ENCODE measurements at places on chromosomes 6 and 20. TPM values are rescaled to one million over a fixed set of nuclear protein-coding genes. Genes with fewer than 3 reads are reported as not detected.

STX16 gene
- 31.4 TPM for total RNA-seq

UNC93A gene
- not detected for total RNA-seq

ADGB gene
- under 0.01 TPM for total RNA-seq

CGAS gene
- total RNA-seq = 1.2 TPM

EDN1 gene
- total RNA-seq = 4.9 TPM

HSPA1L gene
- 5.7 TPM for total RNA-seq

SLC35F1 gene
- 97.0 TPM for total RNA-seq

PRDM13 gene
- total RNA-seq = not detected

GINM1 gene
- 31.0 TPM for total RNA-seq

SYCP2L gene
- total RNA-seq = 5.7 TPM

RSPH4A gene
- 1.6 TPM for total RNA-seq

PABPC1L gene
- 2.4 TPM for total RNA-seq

AGER gene
- 0.82 TPM for total RNA-seq

DNA sequence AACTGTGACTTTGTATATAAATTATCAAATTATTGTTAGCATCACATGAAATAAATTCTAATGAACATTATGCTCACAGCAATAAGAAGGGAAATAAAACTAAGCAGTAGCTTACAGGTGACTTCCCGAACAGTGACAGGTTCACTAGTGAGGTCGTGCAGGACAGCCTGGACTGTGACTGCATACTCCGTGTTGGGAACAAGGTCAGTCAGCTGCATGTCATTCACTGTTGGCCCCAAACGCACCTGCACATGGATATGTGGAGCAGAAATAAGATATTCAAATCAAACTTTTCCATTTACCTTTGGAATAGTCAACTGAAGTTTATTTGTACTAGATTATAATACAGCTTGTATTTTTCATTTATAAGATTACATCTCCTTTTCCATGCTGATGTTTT is 60.6 kb downstream of the COL12A1 start:
- no peak for DNase-seq

DNA sequence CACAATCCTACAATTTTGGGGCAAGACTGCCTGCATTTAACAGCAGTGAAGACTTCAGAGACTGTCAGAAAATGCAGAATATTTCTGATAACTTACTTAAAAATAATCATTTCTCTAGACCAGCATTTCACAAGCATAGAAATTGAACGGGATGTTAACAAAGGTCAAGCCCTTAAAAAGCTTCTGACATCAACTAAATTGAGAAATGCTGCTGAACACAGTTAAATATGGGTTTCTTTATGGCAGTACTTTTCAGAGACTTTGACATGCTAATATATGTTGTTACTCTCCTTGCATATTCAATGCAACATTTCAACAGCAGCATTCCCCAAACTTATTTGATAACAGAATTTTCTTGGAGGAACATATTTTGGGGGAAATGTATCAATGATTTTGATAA is 84.5 kb downstream of the KIF13A start:
- no peak for DNase-seq

- no peak for DNase-seq
These were observed 150.0 kb downstream of the UBE3D start for GRCh38 chr6:82915666-82916065.

- peak; percentile 67 for DNase-seq
These were observed 23.6 kb downstream of the BCL2L1 start for GRCh38 chr20:31698803-31699718.

DNA sequence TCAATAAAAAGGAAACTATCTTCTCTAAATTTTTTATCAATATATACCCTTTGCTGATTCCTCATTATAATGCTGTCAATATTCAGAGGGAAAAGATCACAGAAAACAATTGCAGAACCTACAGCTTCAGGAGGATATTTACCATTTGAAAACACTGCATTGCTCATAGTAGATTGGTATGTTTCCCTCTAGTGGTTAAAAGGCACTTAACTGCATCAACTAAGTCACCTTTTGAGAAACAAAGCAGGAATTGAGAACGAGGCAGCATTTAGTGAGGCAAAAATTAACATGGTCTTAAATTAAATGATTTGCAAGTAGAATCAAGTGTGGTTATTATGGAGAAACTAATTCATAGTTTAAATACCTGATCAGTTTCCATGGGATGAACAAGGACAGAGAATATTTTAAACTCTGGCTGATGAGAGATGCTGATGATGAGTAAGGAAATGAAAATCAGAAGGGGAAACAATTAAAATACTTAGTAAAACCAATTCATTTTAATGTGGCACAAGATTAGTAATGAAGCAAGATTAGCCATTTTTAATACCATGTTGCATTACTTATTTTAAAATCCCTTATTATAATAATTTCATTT is 642.1 kb downstream of the EPHA7 start:
- DNase-seq = peak; percentile 7

DNA sequence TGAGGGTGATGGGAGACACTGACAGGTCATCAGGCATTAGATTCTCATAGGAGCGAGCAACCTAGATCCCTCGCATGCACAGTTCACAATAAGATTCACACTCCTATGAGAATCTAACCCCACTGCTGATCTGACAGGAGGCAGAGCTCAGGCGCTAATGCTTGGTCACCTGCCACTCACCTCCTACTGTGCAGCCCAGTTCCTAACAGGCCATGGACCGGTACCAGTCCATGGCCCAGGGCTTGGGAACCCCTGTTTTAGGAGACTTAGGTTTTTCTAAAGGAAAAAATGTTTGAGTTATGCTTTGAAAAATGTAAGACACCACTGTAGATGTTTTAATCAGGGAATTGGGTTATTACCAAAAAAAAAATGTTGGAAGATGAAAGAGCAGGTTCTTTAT is 6.7 kb downstream of the HLA-E start:
- no peak for DNase-seq

DNA sequence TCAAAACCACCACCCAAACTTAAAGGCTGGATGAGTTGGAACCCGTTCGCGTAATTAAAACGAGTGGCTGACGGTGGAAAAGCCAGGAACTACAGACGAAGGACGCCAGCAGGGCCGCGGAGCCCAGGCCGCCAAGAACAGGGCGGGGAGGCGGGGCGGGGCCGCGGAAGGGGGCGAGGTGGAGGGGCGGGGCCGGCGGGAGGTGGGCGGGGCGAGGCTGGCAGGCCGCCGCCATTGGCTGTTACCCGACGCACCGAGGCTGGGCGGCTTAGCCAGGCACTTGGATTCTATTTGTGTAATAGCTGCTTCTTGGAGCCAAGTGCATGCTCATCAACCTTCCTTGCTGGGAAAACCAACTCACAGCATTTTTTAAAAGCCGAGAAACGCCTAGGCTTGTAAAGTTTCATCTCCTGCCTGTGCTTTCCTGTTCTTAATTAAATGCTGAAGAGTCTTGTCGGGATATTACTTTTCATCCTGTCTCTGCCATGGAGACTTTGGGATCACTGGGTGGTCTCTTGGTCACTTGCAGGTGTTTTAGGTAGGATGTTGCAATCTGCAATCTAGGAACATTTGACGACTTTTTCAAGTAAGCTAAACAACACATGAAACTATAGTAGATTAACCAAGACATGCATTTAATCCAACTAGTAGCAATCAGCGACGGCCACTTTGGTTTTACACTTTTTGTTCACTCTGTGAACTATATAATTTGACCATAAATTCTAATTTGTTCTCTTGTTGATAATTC is 245.0 kb downstream of the ARID1B start:
- DNase-seq = peak; percentile 92

DNA sequence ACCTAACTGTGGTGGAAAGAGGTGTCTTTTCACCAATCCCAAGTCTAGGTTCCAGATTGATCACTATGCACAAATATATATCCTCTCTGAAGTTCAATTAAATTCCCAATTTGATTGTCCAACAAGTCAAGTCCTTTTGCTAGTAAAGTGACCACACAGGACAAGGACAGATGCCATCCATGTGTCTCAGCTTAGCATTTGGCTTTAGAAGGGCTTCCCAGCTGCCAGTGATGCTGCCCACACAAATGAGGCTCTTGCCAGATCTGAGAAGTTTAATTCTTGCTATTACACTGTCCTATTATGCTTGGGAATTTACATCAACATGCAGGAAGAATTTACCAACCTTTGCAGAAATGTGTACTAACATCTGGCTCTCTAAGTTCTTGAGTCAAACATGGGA is 108.5 kb downstream of the COL9A1 start:
- DNase-seq = no peak

DNA sequence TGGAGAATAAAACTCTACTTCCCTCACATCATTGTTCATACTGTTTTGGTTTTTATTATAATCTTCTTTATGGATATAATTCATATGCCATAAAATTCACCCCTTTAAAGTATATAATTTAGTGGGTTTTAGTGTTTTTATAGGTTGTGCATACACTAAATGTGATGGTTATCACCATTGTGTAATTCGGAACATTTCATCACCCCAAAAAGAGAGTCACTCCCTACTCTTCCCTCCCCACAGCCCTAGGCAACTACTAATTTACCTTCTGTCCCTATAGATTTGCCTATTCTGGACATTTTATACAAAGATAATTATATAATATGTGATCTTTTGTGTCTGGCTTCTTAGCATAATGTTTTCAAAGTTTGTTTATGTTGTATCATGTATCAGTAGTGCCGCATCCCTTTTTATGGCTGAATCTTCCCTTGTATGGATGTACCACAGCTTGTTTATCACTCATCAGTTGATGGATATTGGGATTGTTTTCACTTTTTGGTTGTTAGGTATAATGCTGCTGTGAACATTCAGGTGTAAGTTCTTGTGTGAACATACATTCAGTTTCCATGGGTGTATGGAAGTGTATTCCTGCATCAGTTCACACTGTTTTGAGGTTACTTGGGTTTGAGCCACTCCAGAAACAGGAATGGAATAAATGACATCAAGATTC is 4.2 kb downstream of the TM9SF4 start:
- no peak for DNase-seq

DNA sequence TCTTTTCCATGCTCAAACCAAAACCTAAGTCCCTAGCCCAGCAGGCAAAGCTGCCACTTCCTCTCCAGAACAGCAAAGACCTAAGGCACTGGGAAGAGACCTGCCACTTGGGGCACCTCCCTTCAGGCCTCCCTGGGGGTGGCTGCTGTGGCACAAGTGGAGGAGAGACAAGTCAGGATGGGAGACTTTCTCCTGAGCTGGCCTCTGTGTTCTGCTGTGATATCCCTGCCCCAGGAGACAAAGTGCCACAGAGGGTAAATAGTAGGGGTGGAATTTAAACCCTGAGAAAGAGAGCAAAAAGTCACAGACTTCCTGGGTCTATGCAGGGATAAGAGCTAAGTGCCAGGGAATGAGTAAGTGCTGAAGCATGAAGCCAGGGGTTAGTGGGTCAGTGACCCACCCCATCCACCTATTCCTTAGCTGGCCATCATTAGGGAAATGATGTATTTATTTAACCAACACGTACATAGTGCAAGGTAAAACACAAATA is 84.2 kb downstream of the MRPL14 start:
- DNase-seq = no peak

- DNase-seq = no peak
These were observed 76.3 kb upstream of the SIRPA start for GRCh38 chr20:1818895-1819294.

- DNase-seq = no peak
These were observed 507.9 kb upstream of the SOX4 start for GRCh38 chr6:21085643-21086042.

- no peak for DNase-seq
These were observed 57.1 kb upstream of the NNAT start for GRCh38 chr20:37463726-37464494.

GRCh38 chr20:891058-891705 is 25.0 kb downstream of the ANGPT4 start:
- DNase-seq = no peak

DNA sequence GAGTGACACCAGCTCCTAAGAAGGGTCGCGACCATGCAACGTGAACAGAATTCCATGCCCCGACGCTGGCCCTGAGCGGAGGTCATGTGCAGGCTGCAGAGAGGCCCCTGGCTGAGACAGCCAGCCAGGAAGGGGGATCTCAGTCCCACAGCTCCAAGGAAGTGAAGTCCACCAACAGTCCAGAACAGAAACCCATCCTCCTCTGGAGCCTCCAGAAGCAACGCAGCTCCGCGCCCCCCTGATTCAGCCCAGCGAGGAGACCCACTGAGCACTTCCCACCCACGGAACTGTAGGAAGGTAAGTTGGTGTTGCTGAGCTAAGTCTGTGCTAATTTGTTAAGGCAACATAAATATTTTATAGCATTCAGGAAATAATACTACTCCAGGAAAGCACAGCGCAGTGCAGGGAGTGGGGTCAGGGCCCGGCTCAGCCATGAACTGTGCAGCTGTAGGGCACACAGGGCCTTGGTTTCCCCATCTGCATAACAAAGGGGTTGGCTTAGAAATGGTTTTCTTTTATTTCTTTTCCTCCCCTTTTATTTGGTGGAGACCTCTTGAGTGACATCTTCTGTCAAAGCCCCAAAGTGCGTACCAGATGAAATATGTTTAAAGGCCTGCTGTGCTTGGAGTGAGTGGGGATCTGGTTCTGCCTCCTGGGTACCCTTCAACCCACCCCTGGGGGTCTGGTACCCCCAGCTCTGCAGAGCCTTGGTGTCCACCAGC is 241.1 kb upstream of the PMEPA1 start:
- no peak for DNase-seq

DNA sequence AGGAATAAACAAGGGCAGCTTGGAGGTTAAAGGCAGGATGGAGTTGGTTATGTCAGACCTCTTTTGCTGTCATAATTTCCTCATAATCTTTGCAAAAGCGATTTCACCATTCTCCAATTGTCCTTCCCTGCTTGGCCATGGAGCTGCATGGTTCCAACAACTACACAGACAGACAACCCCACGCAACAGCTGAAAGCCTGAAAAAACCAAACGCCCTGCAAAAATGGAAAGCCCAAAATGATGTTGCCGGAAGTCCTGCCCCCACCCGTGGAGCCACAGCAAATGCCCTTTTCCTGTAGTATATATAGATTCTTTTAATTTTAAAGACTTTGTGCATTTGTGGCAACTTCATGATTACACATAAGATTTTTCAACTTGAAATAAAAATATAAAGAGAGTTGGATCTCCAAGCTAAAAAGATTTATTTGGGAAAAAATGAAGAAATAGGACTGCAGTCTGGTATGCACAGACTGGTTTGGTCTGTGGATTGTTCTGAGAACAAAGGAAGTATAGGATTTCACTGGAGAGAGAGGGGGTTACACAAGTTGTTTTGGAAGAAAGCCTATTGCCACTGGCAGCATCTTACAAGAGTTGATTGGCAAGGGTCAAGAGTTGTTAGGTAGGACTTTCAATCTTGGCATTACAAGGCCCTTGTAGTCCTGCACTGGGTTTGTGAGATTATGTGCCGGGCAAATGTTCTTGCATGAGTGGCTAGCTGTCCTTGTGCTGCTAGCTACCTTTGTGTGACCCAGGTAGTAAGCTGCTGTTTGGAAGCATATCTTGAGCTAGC is 190.0 kb downstream of the C6orf118 start:
- no peak for DNase-seq

GRCh38 chr6:98974309-98974708 is 26.6 kb upstream of the FBXL4 start:
- no peak for DNase-seq

- peak; percentile 64 for DNase-seq
These were observed at the start of gene SERPINB6 for GRCh38 chr6:2971420-2972218. Gene SERPINB6 (minus strand): TSS chr6:2971567. CDS start chr6:2959332, 12,235 bp downstream.

All from frontal cortex (tissue), 4 donors.